ENCODE measurements at places on chromosomes 4 and X. TPM values are rescaled to one million over a fixed set of nuclear protein-coding genes. Genes with fewer than 3 reads are reported as not detected.

ABCG2 gene
- total RNA-seq: 3.1 TPM

HOPX gene
- total RNA-seq: 1.2 TPM

DNA sequence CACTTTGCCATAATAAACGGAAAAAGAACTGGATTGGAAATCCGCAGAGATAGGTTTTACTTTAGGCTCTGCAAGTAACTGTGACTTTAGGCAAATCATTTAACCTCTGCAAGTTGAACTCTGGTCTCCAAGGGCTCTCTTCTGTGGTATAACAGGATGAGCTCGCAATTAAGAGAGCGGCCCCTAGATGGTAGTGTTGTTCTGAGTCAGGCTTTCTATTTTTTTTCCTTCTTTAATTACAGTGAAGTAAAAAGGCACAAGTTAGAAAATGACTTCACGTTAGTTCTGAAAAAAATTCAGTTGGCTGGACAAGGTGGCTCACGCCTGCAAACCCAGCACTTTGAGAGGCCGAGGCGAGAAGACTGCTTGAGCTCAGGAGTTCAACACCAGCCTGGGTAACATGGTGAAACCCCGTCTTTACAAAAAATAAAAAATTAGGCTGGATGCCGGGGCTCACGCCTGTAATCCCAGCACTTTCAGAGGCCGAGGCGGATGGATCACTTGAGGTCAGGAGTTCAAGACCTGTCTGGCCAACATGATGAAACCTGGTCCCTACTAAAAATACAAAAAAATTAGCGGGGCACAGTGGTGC, 18.0 kb downstream of the RPS3A start:
- DNase-seq: peak; percentile 70

GRCh38 chrX:127621780-127622179, 430.4 kb downstream of the ACTRT1 start:
- DNase-seq: no peak

XG gene
- total RNA-seq: not detected

- DNase-seq: no peak
Observed at GRCh38 chr4:98838531-98838930, 90.4 kb downstream of the EIF4E start.

TBC1D9 gene
- total RNA-seq: 37.5 TPM

SPANXA1 gene
- total RNA-seq: not detected

Data from renal cortical epithelial cell (primary cell).